Vagina (tissue), 2 donors: ENCODE measurements at places on chromosomes 2 and 18.

DNA sequence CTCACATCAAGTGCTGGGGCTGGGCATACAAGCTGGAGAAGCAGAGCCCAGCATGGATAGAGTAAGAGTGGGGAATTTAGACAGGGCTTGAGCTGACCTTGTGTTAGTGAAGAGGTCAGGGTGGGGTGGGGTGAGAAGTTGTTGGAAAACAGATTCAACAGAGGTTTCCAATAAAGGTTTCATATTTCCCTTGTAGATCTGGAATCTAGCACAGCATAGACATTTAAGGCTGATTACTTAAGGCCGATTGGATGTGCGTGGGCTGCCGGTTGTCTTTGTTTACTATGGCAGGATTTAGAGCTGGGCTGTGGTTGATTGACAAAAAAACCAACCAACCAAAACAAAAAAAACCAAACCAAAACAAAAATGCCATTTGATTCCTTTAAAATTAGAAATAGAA lies 114.9 kb upstream of the SEC11C start:
- DNase-seq: peak; percentile 79

DNA sequence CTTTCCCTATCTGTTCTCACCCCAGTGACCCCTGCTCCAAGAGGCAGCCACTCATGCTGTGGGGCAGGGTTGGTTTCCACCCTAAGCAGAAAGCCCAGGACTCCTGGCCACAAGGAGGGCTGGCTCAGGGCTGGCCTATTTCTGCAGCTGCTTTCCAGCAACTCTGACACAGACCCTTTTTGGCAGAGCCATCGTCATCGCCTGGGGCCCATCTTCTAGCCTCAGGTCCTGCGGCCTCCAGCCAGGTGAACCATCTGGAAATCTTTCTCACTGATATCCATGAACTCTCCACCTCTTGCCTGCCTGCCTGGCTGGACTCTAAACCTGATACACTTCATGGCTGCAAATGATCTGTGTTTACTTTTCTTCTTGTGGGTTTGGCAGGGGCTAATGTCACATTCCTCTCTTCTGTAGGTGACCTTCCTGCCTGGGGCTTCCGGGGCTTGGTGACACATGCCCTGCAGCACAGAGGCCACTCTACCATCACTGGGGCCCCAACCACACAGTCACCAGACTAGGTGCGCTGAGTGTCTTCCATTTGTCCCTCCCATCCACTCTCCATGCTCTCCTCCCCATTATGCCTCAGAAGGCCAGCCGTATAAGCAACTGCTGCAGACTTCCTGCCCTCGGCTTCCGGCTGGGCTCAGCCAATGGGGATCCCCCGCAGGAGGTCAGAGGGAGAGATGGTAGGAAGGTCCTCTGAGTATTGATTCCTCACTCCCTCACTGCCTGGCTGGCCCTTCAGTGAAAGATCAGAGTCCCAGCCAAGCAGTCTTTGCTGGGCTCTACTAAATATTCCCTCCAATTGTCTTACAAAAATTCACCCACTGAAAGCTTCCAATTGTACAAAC lies 9.7 kb upstream of the COPS8 start:
- no peak for DNase-seq

DNA sequence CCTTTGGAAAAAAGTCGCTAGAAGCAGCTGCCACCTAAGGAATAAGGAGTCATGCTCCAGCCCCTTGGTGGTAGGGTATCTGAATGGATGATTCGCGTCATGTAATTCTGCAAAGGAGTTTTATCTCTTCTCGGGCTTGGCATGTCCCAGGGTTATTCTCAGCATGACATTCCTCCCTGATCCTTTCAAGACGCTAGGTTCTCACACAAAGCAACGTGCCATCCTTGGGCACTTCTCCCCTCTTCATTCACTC lies 355.6 kb downstream of the MYCN start:
- DNase-seq: no peak

DNA sequence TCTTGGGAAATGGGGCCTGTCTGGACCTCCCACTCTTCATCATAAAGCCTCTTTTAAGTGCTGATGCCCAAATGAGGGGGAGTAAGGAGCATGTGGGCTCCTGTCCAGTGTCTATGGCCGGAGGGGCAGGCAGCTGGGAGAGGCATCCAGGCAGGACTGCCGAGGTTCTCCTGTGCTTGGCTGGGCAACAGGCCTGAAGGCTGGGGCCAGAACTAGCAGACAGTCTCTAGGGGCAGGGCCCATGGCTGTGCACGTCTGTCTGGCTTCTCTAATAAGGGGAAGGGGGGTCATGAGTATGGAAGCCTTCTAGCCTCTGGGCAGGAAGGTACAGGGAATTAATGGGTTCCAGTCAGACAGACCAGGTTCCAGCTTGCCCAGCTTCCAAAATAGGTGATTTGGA lies 128.6 kb downstream of the SMAD2 start:
- no peak for DNase-seq

DNA sequence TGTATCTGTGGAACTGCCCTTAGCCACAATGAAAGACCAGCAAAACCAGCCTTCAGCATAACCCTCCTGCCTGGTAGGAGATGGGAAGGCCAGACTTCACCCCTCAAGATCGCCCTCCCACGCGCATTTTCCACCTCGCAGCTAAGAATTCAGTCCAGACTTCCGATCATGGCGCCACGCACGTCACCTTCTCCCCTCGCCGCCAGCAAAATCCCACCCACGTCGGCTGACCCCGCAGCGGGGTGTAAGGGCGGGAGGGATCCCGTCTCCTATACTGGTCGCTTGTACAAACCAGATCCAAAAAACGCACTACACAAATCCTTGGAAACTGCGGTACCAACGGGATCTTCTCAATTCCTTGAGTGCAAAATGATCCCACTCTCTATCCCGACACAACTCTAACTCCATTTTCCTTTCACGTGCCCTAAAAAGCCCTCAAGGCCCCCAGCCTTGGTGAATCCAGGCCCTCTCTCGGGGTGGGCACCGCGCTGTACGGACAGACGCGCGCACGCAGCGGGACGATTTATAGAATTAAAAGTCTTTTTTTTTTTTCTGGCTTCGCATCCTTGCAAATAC lies 1.0 kb upstream of the BMPR2 start:
- no peak for DNase-seq

DNA sequence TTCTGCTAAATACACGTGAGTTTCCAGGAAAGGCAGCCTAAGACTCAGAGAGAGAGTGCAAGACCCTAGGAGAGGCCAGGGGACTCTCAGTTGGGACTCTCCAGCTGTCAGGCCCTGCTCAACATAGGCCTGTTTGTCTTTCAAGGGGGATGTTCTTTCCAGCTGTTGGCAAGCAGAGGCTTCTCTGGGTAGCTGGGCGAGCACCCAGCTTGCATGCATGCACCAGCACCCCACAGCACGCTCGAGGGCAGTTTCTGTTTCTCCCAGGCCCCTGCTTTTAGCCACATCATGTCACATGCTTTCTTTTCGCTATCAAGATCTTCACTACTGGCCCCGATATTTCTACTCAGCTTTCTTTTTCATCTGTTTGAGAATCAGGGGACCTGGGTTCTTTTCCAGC lies 479.3 kb upstream of the HS6ST1 start:
- DNase-seq: peak; percentile 79

DNA sequence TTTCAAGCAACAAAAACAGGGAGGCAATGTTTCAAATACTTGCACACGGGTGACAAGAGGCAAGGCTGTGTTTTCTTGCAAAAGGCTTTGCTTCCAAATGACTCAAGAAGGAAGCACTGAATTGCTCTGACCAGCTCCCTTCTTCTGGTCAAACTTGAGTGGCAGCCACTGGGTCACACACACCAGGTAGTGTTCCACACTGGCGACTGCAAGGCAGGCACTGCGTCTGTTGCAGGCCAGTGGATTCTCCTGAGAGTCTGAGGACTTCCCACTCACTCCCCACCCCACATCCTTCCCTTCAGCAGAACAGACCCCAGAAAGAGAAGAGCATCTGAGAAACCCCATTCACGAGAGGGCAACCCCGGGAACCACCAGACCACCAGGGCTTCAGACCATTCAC lies 19.8 kb downstream of the PARD6G start:
- DNase-seq: peak; percentile 61

- DNase-seq: no peak
Observed at GRCh38 chr18:9337873-9338272, 3.3 kb downstream of the TWSG1 start.

DNA sequence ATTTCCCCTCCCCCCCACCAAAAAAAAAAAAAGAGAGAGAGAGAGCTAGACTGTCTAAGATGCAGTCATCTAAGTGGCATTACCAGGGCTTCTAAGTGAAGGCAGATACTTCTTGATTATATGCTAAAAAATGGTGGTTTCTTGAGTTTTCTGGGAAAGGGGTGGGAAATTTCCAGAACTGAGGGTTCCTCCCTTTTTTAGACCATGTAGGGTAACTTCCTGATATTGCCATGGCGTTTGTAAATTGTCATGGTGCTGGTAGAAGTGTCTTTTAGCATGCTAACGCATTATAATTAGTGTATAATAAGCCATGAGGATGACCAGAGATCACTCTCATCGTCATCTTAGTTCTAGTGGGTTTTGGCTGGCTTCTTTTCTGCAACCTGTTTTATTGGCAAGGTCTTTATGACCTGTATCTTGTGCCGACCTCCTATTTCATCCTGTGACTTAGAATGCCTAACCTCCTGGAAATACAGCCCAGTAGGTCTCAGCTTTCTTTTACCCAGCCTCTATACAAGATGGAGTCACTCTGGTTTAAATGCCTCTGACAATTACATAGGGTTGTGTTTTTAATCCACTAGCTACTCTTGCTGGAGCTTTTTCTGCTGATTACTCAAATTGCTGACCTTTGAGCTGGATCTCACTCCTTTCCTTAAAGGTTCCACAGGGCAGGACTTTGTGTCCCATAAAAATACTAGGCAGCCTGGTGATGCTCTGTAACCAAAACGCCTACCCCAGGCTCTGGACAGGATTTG lies 30.4 kb upstream of the PROKR1 start:
- DNase-seq: no peak

GRCh38 chr18:51163543-51163942 lies 33.9 kb downstream of the MEX3C start:
- DNase-seq: no peak

DNA sequence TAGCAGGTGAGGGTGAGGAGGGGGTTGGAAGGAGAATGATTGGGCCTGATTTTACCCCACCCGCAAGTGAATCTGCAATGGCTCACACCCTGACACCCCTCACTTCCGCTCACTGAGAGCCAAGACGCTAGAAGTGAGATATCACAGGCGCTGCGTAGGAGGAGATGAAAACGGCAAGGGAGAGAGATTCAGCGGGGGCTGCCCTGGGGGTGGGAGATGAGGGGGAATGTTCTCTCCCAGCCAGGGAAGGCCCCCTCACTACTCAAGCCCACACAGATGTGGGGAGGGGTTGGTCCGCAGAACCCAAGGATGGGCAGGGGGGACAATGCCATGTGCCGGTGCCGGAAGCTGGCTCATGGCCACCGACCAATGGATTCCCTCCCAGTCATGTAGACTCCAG lies 32.9 kb downstream of the LOXHD1 start:
- peak; percentile 69 for DNase-seq

DNA sequence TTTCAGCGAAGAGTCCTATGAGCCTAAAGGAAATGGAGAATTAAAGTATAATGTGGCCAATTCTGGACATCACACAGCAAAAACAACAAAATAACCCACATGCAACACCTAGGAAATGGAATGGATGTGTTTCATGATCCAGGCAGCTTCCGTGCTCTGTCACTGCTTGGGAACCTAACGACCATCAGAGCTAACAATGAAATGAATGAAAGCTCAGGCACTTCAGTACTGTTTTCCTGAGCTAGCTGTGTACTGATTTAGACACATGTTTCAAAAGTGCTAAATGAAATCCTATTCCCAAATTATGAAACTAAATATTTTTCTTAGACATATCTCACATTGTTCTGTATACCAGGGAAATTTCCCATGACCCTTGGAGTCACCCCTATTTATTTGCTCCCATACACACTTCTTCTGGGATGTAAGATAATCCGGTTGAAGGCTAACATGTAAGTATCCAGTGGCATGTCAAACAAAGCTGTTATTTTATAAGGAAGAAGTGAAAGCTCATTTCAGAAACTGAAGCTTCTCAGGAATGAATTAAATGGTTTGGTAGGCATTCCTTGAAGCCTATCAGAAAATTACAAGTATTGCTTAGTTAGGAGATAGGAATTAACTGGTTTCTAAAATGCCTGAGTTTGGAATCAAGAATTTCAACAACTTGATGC lies 108.5 kb upstream of the RND3 start:
- DNase-seq: no peak

DNA sequence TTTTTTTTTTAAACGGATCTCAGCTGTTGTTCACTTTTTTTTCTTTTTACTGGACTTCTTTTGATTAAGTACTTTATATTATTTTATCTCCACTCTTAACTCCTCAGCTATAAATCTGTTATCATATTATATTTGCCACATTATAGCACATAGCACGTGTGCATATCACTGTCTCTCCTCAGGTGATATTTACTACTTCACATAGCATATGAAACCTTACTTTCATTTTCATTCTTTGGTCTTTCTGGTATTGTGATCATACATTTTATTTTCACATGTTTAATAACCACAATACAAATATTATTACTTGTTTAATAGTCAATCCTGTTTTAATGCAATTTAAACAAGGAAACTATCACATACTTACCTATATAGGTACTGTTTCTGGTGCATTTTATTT lies 993.1 kb upstream of the TMEFF2 start:
- no peak for DNase-seq

GRCh38 chr2:215293879-215294278 lies 18.0 kb upstream of the ATIC start:
- DNase-seq: no peak

DNA sequence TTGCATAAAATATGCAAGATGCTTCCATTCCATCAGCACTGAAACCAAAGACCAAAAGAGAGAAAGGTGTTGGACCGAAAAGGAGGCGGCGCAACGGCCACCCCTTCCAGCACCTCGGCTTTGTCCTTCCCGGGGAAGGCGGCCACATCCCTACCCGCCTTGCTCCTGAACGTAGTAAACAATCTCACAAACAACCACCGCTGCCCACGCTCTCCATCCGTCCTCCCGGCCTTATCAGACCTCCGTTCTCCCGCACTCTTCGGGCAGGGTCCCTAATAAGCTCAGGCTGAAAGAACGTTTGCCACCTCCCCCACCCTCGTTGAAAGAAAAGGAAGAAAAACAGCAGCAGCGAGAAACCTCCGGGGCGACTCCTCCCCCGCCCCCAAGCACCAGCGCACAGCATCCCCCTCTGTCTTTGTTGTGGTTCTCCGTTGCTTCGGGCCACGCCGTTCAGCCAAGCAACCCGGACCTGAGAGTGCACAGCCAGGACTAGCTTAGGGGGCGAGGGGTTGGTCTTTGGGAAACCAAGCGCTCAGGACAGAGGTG lies 4.4 kb downstream of the EVX2 start:
- no peak for DNase-seq

DNA sequence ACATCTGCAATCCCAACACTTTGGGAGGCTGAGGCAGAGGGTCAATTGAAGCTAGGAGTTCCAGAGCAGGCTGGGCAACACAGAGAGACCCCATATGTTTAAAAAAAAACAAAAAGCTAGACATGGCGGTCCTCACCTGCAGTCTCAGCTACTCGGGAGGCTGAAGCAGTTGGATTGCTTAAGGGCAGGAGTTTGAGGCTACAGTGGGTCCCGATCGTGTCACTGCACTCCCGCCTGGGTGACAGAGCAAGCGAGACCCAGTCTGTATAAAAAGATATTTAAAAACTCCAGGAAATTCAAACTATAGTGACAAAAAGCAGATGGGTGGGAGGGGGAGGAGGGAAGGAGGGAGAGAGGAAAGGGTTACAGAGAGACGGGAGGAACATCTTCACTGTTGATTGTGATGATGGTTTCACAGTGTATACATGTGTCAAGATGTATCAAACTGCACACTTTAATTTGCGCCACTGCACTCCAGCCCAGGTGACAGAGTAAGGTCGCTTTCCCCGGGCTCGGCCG lies 942 bp upstream of the ZNF236 start:
- DNase-seq: no peak
